ENCODE measurements at places on chromosomes 3 and 15. TPM values are rescaled to one million over a fixed set of nuclear protein-coding genes. Genes with fewer than 3 reads are reported as not detected.

Gene EDC3
- 8.6 TPM for polyA plus RNA-seq

DNA sequence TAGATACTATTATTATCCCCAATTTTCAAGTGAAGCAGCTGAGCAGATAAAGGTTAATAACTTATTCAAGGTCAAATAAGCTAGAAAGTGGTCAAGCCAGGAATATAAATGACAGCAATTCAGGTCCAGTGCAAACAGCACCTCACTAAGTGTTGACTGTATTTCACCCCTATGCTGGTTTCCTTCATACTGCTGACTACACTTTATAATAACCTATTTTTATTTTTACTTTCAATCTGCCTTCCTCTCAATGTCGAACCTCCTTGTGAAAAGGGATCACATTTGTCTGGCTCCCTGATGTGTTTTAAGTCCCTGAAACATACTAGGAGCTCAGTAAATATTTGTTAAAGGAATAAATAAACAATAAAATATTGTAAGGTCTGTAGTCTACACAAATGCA lies 146.1 kb downstream of the NAALADL2 start:
- no peak for DNase-seq

DNA sequence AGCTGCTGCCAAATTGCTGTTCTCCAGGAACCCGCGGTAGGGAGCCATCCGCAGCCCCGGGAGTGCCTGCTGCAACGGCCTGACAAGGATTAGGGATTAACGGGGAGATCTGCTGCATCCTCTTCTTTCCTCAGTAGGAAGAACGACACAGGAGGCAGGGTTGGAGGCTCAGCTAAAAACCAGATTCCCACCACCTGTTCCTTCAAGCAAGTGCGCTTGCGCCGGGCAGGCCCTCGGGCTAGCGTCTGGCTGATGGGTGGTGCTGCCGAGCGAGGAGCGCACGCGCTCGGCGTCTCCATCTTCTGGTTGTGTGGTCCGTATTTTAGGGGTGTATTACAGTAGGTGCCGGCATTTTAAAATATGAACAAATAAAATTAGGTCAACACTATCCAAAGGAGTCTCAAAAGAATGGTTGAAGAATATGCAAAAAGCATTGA lies 25.4 kb upstream of the SLC25A26 start:
- peak; percentile 80 for DNase-seq

DNA sequence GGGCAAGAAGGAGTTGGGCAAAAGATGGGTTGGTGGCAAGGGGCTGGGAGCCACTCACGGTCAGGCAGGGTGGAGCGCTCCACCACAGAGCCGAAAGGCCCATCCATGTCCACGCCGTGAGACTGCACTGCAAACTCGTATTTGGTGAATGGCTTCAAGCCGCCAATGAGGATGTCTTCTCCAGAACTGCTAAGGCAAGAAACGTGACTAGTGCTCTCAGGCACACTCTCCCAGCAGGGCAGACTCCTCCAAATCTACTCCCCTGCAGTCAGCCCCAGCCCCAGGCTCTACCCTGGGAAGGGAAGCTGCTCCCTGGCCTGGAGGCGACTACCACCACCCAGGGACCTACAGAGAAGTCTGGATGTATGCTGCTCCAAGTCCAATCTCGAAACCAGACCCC lies 11.4 kb upstream of the IGDCC3 start:
- no peak for DNase-seq

DNA sequence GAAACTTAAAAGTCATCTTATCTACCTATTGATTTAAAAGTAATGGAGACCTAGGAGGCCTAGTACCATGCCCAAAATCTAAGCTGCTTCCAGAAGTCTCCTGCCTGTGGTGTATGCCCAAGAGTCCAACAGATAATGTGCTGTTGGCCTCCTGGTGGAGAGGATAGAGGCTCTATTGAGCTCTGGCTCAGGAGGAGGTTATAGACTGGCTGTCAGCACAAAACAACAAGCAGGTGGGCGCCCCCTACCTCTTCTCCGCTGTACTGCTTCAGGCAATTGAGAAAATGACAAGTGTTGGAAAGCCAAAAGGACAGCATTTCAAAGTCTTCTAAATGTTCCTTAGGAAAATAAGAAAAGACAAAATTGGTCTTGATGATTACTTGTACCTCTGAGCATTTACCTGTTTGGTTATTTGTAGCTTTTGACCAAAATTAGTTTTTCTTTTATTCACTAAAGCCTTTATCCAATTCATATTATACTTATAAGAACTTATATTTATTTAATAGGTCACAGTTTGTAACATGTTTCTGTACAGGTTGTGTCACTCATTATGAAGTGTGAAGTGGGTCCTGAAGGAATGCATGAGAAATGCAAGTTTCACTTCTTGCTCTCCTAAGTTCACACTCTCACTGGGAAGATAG lies 17.2 kb upstream of the GNB5 start:
- DNase-seq = peak; percentile 47

DNA sequence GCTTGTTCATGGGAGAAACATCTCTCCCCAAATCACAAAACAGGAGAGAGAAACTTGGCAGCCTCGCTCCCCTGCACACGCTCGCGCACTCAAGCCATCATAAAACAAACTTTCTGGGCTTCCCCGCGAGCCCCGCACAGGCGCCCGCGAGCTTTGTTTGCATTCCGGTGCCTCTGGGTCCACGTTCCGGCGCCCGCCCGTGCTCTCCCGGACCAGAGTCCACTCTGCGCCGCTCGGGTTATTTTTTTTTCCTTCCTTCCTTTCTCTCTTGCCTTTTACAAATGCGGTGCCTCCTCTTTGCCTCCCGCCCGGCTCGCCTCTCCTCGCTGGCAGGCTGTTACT lies 363 bp downstream of the MAGI1 start:
- no peak for DNase-seq

DNA sequence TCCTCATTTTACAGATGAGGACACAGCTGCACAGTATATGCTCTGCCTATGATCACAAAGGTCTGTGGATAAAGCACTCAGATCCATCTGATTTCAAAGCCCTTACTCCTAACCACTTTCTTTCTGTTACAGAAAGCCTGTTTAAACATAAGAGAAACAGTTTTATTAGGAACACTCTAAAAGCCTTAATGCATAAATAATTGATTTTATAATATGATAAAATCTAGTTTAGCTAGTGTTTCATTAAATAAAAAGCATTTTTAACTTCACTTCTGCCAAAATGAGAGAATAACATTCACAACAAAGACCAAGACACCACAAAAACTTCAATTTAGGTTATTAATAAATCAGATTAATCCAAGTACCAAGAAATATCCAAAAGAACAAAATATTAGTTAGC lies 21.4 kb downstream of the SNX4 start:
- DNase-seq = no peak

DNA sequence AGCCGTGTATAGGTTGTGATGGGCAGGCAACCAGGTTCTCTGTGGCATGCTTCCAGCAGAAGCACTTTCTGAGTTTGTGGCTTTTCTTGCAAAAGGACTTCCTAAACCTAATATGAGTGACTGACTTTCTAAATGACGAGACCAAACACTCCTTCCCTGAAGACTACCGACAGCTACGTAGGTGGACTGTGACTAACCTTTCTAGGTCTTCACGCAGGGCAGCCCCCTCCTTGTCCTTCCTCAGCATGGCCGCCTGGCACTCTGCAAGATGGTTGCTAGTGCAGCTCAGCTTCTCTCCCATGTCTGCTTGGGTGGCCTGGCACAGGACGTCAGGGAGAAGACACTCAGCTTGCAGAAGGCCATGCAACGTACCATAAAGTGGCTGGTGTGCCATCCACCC lies 20.9 kb downstream of the CXCR6 start:
- no peak for DNase-seq

All from right cardiac atrium (tissue), 5 donors.